ENCODE measurements at places on chromosomes 5 and 9.

- DNase-seq: no peak
These were observed 120.8 kb downstream of the DMRT2 start for GRCh38 chr9:1170918-1171317.

GRCh38 chr5:168137265-168137664 lies 154.2 kb upstream of the WWC1 start:
- no peak for DNase-seq

- DNase-seq: no peak
These were observed 104.6 kb downstream of the INSYN2B start for GRCh38 chr5:169875731-169876130.

DNA sequence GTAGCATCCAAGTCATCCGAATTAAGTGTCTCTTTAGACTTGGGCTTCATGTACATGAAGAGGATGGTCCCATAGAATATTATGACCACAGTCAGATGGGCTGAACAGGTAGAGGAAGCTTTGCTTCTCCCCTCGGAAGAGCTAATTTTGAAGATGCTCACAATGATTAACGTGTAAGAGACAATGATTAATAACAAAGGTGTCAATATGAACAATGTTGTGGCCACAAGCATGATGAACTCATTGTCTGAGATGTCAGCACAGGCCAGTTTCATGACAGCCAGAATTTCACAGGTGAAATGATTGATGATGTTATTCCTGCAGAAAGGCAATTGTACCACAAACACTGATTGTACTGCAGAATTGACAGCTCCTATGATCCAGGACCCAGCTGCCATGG lies 626 bp downstream of the OR13C2 start:
- no peak for DNase-seq

- DNase-seq: no peak
These were observed 57.2 kb upstream of the CNOT6 start for GRCh38 chr5:180436936-180437335.

GRCh38 chr9:114721491-114722079 lies 39.6 kb upstream of the TEX48 start:
- DNase-seq: no peak

DNA sequence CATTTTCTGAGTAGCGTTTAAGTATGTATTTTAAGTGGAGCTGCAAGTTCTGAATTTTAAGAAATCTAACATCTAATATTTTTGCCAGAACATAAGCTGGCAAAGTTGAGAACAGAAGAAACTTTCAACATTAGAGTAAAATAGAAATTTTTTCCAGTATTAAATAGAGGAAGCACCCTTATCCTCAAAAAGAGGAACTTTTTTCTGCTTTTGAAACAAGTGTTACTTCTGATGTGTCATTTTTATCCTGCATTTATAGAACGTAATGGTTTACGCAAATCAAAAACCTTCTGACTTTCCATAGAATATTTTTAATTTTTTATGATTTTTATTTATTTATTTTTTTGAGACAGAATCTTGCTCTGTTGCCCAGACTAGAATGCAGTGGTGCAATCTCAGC lies 21.8 kb downstream of the ZBED3 start:
- no peak for DNase-seq

DNA sequence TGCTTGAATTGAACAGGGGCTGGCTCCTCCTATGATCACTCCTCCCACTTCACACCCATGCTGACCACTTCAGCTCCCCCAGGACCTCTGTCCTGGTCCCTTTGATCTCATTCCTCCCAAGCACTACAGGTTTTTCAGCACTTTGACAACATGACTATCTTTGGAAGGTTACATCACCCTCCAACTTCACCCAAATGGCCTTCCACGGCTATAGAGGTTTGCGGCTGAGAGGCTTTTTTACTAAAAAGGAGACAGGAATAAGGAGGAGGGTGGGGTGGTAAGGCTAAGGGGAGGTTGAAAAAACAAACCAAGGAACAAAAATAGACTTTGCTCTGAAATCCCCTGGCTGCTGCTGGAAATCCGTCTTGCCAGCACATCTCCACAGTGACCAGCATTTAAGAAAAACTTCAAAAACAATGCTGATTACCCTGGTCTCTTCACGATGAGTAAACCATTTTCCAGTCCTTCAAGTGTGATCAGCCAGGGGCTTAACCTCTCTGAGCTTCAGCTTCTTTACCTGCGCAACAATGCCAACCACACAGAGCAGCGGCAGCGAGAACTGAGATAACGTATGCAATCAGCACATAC lies 102.7 kb downstream of the DPYSL3 start:
- DNase-seq: no peak

- DNase-seq: no peak
These were observed 9.4 kb upstream of the GLT6D1 start for GRCh38 chr9:135648494-135649410.

- no peak for DNase-seq
These were observed 33.0 kb upstream of the PANK3 start for GRCh38 chr5:168612123-168612522.

DNA sequence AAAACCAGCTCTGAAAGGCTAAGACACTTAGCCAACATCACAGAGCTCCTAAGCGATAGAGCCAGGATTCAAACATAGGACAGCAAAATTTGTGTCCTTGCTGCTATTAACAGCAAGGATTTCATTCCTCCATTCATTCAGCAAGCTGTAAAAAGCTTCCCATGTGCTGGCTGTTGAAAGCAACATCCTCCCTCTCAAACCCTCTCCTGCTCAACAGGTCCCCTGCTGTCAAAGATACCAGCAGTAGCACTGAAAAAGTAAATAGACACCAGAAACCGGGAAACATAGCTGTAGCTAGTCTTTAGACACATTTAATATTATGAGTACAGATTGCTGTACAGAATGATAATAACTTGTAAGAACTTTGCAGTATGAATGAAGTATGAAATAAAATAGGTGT lies 52.6 kb upstream of the ADAMTSL1 start:
- no peak for DNase-seq

DNA sequence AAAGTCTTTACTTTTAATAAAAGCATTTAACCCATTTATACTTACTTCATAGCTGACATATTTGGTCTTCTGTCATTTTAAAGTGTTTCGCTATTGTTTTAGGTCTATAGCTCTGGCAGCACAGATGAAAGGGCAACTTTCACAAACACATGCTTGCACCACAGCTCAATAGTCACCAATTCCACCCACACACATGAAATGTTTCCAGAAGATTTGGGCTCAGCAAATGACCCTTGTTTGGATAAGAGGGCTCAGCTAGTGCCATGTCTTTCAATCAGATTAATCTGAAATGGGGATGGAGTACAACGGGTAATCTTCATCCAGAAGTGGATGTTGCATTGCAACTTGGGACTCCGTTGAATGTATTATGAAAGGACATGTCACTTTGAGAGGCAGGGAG lies 176.0 kb downstream of the FGF18 start:
- DNase-seq: no peak
